GM18507 (cell line): ENCODE measurements at places on chromosomes 2 and 18.
A peak's percentile ranks its signal among the peaks of the same experiment; 100 is the strongest.

DNA sequence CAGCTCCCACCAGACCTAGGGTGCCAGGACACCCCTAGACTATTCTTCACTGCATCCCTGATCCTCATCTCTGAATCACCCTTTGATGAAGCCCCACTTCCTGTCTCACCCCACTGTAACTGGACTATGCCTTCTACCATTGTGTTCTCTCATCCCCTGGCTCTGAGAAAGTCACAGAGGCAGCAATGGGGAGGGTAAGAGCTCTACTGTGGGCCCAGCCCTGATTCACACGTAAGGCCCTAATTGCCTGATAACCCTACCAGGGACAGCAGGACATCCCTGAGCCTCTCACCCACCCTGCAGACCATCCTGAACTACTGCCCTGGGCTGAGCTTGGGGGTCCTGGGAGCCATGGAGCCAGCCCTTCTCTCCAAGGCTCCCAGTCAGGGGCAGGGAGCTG lies 1.5 kb upstream of the PROM2 start:
- no peak for DNase-seq

GRCh38 chr2:26691161-26691560 lies 1.4 kb upstream of the KCNK3 start:
- DNase-seq: no peak

DNA sequence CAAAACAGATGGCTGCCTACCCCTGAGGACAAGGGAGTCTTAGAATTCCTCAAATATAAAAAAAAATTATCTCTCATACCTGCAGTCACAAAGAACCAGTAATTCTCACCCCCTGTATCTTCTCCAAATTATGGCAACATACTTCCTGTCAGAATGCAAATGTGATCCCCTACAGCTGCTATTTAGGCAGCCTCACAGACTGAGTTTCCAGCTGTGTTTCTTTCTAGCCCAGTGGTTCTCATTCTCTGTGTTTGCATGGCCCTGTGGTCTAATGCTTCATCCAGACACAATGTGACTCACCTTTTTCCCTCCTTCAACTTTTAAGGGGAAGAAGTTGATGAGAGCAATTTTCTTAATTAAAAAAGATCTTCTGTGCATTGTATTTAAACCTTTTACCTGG lies 726.3 kb downstream of the TSN start:
- no peak for DNase-seq

DNA sequence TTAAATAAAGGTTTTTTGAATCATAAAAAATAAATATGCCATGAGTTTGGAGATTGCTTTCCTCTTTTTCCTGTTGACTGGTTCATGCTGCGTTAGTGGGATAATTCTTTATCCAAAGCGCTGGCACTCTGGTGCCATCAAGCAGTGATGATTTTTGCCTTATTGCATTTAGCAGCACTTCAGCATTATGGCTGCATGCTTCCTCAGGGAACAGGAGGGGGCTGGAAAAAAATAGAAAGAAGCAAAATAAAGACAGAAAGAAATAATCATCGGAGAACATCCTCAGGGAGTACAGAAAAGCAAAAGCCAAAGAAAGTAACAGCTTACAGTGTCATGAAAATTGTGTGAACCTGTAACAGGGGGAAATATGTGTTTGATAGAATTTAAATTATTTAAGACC lies 1408.2 kb upstream of the PIK3C3 start:
- no peak for DNase-seq

DNA sequence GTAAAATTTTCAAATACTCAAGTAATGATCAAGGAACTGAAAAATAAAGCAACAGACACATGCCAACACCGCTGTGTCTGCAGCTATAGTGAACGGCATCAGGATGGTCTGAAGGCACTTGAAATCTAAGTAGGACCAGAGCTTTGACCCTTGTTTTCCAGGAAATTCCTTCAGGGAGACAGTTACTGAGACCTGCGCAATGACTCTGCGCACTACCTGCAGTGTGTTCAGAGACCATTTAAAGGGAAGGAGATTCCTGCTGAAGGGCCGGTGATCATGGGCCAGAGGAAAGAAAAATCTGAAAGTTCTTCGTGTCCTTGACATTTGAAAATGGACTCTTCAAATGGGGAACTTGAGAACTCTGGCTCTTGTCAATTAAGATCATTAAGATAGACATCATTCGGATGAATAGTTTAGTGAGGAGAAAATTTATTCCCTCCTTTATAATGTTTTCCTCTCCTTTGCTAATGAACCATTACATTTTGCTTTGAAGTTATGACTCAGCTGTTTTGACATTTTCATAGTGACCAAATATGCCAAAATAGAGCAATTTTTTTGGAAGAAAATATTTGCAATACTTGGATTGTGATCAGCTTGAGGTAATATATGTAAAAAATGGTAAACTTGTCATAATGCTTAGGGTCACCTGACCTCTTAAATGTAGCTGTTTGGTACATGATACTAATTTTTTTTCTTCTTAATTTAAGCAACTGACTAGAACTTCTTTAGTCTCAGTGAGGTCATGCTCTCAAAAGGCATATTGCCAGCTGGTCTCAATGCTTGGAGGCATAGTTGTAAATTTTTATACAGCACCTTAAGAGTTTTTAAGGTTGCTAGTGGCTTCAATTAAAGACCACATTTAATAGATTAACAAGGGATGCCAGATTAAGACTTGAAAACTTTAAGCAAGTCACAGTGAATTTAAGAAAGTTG lies 329.3 kb downstream of the ARHGAP15 start:
- no peak for DNase-seq

DNA sequence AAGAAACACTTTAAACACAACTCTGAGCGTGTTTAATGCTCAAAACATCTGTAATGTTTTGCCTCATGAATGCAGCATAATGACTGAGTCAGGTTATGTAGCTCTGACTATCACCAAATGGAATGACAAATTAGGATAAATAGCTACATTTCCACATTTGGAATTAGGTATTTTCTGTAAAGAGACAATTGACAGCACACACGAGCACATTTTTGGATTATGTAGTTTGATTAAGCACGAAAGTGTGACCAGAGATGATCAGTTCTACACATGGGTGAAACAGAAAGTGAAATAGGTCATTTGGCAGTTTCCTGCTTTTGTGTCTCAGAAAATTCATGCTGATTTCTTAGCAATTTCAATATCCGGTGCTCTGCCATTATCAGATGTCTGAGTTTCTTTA lies 29.0 kb downstream of the LPIN1 start:
- peak; percentile 39 for DNase-seq

- DNase-seq: no peak
Observed at GRCh38 chr18:64175432-64175831, 26.5 kb upstream of the LINC00305 start.

DNA sequence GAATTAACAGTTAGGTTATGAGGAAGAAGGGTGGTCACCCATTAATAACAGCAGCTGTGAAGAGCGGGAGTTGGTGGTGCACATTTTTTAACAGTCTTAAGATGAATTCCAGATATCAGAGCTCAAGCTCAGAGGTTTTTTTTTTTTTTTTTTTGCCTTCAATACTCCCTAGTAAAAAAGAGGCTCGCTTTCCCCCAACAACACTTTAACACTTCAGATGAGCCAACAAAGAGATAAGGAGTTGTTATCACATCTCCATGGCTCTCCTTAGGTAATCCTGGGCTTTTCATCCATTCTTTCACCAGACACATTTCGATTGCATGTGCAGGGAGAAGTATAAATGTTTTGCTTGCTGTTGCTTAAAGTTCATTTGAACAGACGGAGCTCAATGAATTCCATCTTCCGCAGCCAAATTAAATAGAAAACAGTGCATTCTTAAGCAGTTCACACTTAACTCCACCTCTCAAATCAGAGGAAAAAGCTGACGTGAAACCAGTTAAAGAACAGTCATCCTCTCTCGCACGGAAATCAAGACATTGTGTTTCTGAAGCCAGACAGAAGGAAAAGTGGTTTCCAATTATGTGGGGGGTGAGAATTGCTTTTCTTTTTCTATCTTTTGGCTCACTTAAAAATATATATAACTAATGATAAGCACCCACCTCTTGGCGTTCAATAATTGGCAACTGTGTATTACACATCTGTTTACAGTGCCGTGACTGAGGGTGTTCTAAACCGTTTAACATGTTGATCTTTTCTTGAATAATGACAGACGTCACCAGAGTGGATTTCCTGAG lies 118.2 kb downstream of the ZNF521 start:
- DNase-seq: no peak

- DNase-seq: no peak
Observed at GRCh38 chr18:75029481-75029880, 179.5 kb downstream of the PTGR3 start.

GRCh38 chr2:75065402-75066008 lies 107.1 kb downstream of the POLE4 start:
- DNase-seq: no peak
